ENCODE measurements at places on chromosomes 2 and 18.

GRCh38 chr18:6412933-6413472 lies 1.7 kb downstream of the L3MBTL4 start:
- no peak for DNase-seq

DNA sequence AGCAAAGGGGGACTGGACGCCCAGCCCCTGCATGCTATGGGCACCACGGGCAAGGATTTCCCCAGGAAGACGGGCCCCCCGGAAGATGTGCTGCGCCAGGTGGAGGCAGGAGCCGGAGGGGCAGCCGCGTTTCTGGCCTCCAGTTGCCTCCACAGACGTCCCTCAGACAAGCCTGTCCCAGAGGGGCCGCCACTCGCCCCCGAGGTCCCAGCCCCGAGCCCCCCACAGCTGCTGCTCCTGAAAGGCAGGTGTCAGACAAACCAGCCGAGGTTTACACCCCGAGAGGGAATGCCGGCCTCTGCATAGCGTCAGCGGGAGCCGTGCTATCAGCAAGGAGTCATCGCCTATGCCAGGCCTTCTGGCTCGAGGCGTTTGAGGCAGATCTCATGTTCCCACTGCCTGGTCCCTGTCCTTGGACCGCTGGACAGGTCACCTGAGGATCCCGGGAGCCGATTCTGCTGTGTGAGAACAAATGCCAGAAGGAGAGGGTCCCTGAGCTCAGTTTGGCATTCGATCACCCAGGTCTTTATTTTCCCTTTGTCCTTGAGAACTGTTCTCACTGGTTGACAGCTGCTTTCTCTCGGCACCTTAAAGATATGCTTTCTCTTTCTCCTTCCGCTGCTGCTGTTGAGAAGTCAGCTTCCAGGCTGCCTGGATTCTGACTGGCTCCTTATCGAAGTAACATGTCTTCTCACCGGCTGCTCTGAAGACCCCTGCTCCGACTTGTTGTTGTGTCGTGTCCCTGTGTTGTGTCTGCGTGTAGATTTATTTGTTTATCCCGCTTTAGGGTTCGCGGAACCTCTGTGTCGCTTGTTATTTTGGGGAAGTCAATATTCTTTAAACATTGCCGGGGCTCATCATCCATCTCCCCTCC lies 20.6 kb downstream of the CROCC2 start:
- DNase-seq = peak; percentile 28

DNA sequence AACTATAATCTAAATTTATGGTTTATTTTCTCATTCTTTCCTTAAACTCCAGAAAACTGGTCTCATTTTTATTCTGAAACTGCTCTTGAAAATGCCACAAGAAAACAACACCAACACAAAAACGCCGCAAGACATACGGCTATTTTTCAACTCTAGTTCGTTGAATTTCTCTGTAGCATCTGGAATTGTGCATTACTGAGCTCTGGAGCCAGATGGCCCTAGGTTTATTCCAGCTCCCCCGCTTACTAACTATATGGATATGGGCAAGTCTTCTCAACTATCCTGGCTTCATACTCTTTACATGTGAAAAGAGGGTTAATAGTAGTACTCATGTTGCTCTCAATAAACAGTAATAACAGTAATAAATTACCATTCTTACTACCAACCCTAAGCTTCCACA lies 19.9 kb downstream of the FAM98A start:
- DNase-seq = no peak

DNA sequence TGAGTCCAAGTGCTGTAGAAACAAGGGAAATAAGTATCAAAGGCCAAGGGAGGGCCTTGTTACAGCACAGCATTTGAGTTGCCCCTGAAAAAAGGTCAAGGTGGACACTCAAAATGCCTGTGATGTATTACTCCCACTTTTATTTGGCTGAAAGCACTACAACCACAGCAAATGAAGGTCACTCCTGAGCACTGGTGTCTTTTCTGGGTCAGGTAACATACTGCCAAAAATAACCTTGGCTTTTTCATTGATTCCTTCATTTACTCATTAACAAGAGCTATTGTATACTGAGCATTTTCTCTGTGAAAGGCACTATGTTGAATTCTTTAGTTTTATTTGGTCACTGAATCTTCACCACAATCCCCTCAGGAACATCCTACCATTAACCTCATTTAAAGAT lies 590.3 kb downstream of the BCL11A start:
- DNase-seq = no peak

- no peak for DNase-seq
Observed at GRCh38 chr18:54392543-54393023, 34.9 kb downstream of the C18orf54 start.

GRCh38 chr2:159471340-159471739 lies 145.0 kb downstream of the BAZ2B start:
- no peak for DNase-seq

GRCh38 chr2:17747684-17748452 lies 5.7 kb downstream of the SMC6 start:
- DNase-seq = no peak

DNA sequence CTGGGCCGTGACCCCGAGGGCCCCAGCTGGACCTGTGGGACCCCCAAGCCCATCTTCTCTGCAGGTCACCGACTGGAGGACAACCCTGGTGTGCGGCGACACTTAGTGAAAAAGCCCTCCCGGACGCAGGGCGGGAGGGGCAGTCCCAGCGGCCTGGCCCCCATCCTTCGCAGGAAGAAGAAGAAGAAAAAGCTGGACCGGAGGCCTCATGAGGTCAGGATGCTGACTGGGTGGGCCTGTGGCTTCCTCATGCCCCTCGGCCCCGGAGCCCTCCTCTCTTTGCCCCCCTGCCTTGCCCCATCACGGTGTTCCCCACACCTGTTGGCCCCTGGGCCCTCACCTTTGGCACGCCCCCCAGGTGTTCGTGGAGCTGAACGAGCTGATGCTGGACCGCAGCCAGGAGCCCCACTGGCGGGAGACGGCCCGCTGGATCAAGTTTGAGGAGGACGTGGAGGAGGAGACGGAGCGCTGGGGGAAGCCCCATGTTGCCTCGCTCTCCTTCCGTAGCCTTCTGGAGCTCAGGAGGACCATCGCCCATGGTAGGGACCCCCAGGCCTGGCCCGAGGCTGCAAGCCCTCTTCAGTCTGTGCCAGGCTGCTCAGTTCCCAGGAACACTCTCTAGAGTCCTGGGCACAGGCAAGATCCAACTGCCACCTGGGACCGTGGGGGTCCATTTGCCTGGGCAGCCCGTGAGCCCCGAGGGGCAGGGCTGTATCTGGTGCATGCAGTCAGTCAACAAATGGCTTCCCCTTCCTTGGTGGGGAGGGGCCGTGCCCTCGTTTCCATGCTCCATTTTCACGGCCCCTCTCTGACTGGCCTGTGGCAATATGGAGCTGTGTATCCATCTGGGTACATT lies 4.7 kb downstream of the SLC4A3 start:
- no peak for DNase-seq

DNA sequence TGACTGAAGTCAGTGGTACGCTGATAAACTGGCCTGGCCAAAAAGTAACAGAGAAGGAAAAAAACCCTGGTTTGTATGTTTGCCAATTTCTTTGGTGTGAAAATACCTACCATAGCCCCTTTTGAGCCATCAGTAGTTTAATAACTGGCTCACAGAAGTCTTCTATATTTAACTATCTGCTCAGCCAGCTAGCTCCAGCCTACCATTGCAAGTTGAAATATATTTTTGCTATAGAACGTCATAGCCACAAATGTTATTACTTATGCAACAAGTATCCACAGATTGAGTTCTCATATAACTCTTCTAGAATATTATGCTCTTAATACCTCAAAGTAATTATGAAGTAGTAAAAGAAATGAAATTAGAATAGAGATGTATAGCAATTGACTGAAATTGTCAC lies 25.2 kb downstream of the RPE start:
- no peak for DNase-seq

GRCh38 chr2:114769110-114769509 lies 326.7 kb downstream of the DPP10 start:
- no peak for DNase-seq

GRCh38 chr2:49003201-49003600 lies 151.1 kb downstream of the FSHR start:
- DNase-seq = no peak

- peak; percentile 94 for DNase-seq
Observed at GRCh38 chr2:131105156-131105949, at the start of gene PLEKHB2. Gene PLEKHB2 (plus strand): TSS chr2:131105336. CDS start chr2:131120942, 15,606 bp downstream.

- DNase-seq = no peak
Observed at GRCh38 chr2:118065921-118066511, 22.3 kb upstream of the INSIG2 start.

DNA sequence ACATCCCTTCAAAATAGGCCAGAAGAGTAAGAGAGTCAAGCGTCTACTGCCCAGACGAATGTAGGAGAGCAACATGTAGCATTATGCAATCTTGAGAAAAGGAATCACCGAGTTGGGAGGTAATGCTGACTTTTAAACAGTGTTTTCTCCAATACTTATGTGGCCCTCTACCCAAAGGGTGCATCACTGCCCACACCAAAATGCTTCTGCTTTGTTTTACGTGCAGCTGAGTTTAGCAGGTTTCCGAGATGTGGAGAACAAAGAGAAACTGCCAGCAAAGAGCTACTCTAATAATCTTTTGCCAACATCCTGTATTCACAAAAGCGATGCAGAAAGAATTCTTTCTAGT lies 63.4 kb upstream of the ZEB2 start:
- no peak for DNase-seq

- no peak for DNase-seq
Observed at GRCh38 chr18:59460072-59460420, 101.0 kb upstream of the LMAN1 start.

- no peak for DNase-seq
Observed at GRCh38 chr2:216792222-216793021, 67.4 kb downstream of the TNP1 start.

DNA sequence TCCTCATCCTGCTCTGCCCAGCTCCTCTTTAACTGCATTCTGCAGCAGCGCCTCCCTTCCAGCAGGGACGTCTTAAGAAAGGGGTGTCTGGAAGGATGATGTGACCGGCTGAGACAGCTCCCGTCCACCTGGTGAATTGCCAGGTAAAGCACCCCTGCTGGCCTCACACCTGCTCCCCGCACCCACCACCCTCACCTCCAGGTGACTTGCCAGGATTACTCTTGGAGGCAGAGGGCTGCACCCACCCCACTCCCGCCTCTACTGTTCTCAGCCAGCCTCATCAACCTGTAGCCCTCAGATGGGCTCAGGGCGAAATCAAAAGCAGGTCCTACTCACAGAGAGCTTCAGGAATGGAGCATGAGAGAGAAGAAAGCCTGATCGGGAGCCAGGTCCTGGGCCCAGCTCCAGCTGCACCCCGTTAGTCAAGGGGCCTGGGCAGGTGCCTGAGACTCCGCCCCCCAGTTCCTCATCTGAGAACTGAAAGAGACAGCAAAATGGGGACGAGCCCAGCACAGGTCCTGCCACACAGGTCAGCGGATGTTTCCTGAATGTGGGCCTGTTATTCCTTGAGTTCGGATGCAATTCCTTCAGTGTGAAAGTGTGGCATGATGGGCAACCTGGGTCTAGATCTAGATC lies 5.6 kb downstream of the ADRA2B start:
- no peak for DNase-seq

GRCh38 chr2:102094917-102095316 lies 47.6 kb upstream of the IL1R1 start:
- DNase-seq = no peak

- DNase-seq = no peak
Observed at GRCh38 chr2:180990337-180990736, 9.9 kb downstream of the UBE2E3 start.

DNA sequence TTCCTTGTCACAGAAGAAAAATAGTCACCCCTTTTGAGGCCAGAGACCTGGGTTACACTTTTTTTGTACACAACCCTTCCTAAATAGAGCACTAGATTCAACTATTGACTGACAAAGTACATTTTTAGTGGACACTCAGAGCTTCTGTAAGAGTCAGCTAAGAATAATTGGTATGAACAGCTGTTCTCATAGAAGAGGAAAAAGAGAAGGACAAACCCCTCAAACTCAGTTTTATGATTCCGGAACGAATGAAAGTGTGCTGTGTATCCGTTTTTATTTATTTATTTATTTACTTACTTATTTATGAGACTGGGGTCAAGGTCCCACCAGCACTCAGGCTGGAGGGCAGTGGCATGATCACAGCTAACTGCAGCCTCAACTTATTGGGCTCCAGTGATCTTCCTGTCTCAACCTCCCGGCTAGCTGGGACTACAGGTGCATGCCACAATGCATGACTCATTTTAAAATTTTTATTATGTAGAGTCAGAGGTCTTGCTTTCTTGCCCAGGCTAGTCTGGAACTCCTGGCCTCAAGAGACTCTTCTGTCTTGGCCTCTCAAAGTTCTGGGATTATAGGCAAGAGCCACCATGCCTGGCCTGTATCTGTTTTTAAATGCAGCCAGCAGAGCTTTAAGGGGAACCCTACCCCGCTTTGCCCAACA lies 36.0 kb upstream of the FZD5 start:
- DNase-seq = no peak

GRCh38 chr2:238091436-238092060 lies 8.6 kb upstream of the ESPNL start:
- no peak for DNase-seq

- DNase-seq = no peak
Observed at GRCh38 chr2:72738096-72738495, 87.7 kb downstream of the EXOC6B start.

GRCh38 chr2:121686218-121686617 lies 37.0 kb upstream of the CLASP1 start:
- no peak for DNase-seq

DNA sequence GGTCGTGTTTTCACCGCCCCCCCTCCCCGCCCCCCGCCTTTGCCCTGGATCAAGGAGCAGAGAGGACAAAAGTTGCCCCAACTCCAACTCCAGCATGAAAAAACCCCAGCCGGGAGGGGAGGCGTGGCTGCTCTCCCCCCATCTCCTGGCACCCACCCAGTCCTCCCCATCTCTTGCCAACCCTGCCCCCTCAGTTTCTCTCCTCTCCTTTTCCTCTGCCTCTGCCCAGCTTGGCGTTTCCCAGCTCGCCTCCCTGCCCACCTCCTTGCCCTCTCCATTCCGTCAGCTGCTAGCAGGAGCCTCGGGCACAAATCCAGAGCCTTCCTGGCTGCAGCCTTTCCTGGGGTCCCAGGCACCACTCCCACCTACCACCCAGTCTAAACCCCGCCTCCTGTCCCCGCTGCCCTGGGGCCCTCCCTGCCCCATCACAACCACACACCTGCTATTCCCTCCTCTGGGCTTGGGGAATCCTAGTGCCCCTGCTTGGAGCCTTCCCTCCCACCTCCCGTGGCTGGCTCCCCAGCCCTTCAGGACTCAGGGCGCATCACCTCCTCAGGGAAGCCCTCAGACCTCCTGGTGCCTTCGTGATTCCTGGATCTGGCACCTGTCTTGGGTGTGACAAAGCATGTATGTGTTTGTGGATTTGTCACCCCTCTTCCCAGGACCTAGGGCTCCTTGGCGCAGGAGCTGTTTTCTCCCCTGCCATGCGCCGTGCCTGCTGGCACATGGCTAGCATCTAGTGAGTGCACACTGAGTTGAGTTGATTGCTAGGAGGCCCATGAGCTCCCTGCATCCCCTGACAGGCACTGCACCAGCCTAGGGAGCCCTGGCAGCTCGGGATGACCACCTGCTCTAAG lies 209.1 kb downstream of the TFCP2L1 start:
- DNase-seq = peak; percentile 38

GRCh38 chr2:178225006-178225805 lies 30.9 kb downstream of the OSBPL6 start:
- DNase-seq = no peak

- DNase-seq = no peak
Observed at GRCh38 chr2:111039628-111040383, 80.9 kb upstream of the BCL2L11 start.

GRCh38 chr18:50014606-50015005 lies 180.3 kb downstream of the MYO5B start:
- no peak for DNase-seq

GRCh38 chr2:160324161-160324800 lies 124.2 kb upstream of the ITGB6 start:
- DNase-seq = peak; percentile 68
